ENCODE measurements at places on chromosomes 2 and 18.

DNA sequence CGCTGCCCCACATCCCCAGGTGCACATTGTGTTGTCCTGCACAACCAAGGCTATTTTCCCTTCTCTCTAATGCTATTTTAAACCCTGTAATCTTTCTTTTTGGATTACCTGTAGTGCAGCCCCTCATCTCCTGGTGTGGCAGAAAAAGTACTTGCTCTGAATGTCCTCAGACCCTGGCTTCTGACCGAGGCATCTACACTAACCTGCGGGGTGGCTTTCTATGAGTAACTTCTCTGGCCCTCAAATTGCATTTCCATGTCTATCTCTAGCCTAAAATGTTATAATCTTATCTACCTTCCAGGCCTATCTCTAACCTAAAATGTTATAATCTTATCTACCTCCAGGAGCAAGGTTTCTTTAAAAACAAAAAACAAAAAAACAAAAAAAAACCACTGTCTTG, 18.2 kb upstream of the SP5 start:
- no peak for DNase-seq

- no peak for DNase-seq
These were observed 108.4 kb upstream of the MCFD2 start for GRCh38 chr2:47024046-47024445.

GRCh38 chr2:216491793-216492596, 6.6 kb upstream of the RPL37A start:
- peak; percentile 33 for DNase-seq

DNA sequence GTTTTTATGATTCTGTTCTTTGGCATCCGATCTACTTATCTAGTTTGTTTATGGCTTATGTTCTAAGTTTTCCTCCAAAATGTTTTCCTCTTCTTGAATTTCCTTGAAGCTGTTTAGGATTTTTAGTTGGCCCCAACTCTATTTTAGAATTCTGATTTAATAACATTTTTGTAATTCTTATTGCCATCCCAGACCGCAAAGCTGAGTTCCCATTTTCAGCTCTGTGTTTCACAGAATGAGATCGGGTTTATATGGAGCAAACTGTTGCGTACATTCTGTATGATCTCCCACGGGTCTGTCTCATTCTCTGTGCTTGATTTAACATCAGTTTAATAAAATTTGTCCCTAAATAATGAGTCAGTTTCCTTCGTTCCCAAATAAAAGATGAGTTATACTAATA, 59.3 kb downstream of the DPP4 start:
- DNase-seq: no peak

DNA sequence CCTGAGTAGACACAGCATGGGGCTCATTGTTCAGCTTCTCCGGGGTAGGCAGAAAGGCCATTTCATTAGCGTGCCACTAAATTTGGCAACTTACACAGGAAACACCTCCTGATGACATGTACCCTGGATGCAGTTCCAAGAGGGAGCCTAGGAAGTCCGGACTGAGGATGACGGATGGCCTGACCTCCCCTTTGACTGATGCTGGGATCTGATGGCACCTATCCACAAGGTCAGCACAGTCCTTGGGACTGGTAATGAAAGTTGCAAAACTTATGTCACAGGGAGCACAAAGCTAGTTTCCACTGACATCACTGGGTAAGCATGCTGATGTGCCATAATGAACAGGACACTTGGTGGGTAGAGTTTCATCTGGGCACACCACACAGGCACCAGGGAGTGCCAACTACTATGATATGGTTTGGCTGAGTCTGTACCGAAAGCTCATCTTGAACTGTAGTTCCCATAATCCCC, 126.7 kb upstream of the ARL4C start:
- DNase-seq: no peak

GRCh38 chr2:128565441-128565840, 246.8 kb upstream of the HS6ST1 start:
- DNase-seq: no peak

All from kidney (tissue), 22 donors.